GM12878 (cell line): ENCODE measurements at places on chromosomes 12 and 14.

DNA sequence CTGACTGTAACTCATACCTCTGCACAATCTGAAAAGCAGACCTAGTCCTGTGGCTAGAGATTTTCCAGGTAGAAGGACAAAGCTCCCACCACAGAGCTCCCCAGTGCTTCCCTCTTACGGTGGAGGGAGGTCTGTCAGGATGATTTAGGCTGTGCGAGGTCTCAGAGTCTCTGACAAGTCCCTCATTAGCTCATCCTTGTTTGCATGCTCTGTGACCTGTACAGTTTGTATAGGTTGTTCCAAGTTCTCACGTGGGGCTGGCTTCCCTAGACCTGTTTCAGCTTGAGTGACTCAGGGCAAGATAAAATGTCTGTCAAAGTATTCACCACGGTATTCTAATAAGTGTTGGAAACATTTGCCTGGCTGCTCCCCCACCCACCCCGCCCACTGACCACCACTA, 34.8 kb downstream of the ASCL1 start:
- DNase-seq = peak; percentile 45

DNA sequence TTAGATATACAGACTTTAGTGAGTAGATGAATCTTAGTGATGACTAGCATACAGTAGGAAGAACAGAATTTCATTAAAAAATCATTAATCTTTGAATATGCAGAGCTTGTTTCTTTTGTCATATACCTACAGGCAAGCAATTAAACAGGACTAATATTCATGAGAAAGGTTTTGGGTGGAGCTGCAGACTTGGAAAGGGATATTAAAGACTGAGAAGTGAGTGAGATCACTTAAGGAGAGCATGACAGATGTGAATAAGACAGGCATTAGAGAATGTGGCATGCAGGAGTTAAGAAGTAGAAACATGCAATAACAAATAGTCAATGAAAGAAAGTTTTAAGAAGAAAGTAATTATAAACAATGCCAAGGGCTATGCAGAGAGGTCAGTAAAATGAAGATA, 187.7 kb downstream of the TMTC3 start:
- DNase-seq = no peak

- DNase-seq = no peak
Observed at GRCh38 chr12:78146365-78146772, 315.7 kb downstream of the NAV3 start.

- no peak for DNase-seq
Observed at GRCh38 chr12:114403690-114404066, 2.3 kb downstream of the TBX5 start.

- DNase-seq = no peak
Observed at GRCh38 chr14:76088771-76089571, 62.8 kb upstream of the GPATCH2L start.

DNA sequence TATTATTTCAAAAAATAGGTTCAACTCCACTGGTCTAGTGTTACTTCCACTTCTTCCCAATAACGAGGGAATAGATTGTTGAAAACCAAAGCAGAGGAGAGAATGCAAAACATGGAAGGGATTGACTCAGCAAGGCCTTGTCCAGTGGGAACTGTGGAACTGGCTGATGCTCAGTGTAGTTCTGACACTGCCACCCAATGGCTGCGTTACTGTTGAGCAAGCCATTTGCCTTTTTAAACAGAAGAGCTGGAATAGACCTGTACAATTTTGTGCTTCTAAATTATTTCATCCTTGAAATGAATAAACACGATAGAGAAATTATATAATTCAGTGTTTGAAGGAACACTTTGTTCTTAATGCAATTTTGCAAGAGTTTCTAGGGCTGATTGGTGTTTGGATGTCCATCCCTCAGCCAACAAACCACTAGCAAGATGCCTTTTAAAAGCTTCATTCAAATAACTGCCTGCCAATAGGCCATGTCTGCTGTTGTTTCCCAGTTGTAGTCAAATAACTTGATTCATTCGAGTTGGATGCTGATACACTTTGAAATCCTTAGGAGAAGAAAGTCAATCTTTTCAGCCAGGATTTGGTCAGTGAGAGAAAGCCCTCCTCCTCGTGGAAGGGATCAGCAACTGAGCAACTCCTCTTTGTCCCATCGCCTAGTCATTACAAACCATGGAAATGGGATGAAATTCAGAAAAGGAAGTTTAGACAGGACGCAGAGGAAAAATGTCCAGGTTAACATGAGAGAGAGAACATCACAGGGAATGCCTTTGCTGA, 7.3 kb upstream of the MGP start:
- no peak for DNase-seq

- no peak for DNase-seq
Observed at GRCh38 chr12:77229640-77230442, 164.5 kb upstream of the E2F7 start.

- no peak for DNase-seq
Observed at GRCh38 chr14:103298620-103299019, 35.4 kb upstream of the EIF5 start.

GRCh38 chr12:91482231-91482630, 299.6 kb upstream of the DCN start:
- no peak for DNase-seq

- DNase-seq = no peak
Observed at GRCh38 chr12:117394491-117394890, 33.1 kb upstream of the NOS1 start.

DNA sequence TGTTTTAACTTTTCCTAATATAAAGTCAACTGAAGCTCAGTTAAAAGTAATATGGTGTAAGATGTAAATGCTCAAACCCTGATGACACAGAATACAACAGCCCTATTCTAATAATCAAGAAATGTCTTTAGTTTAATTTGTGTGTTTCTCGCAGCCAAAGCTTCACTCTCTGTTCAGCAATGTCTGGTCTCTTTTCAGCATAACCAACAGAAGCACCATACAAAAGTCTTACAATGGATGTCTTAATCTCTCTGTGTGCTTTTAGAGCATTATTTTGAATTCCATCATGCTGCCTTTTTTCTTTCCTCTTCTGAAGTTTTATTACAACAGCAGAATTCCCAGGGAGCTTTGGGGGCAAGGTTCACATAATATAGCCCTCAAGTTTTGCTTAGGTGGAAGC, 210.2 kb upstream of the NPAS3 start:
- DNase-seq = no peak

- no peak for DNase-seq
Observed at GRCh38 chr12:79661629-79662028, 29.1 kb downstream of the PAWR start.

DNA sequence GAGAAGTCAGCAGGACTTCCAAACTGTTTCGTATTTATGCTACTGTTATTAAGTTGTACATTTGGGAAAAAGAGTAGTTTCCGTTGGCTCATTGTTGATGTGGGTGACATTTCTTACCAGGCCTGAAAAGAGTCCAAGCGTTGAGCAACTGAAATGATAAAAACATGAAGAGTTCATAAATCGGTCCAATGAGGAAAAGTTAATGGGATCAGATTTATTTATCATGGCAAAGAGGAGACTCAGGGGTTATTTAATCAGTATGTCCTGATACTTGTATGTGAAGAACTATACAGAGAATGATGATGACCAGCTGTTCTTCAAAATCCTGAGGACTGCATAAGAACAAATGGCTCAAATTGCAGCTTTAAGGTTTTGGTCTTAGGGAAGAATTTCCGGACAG, 7.7 kb downstream of the VRK1 start:
- DNase-seq = no peak

GRCh38 chr14:22556990-22557623, 31.9 kb downstream of the DAD1 start:
- no peak for DNase-seq

DNA sequence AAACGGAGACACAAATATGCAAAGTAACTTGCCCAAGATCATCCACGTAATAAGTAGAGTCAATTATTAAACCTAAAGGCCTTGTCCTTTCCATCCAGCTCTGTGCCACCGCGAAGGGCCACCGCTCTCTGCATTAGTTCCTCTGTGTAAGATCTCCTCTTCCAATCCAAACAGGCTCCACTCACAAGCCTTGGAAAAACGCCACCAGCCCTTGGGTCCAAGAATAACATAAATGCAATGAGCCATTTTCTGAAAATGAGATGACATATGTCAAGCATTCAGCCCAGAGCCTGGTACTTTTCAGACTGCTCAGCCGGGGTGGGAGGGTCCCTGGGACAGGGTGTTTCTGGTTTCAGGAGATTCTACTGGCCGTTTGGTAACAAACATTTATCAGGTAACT, 30.0 kb downstream of the DGLUCY start:
- DNase-seq = no peak

- DNase-seq = no peak
Observed at GRCh38 chr12:79911889-79912656, 22.8 kb downstream of the PPP1R12A start.

- DNase-seq = no peak
Observed at GRCh38 chr12:6528539-6529235, 5.6 kb upstream of the GAPDH start.

GRCh38 chr12:105357162-105357691, 26.7 kb downstream of the C12orf75 start:
- peak; percentile 45 for DNase-seq

DNA sequence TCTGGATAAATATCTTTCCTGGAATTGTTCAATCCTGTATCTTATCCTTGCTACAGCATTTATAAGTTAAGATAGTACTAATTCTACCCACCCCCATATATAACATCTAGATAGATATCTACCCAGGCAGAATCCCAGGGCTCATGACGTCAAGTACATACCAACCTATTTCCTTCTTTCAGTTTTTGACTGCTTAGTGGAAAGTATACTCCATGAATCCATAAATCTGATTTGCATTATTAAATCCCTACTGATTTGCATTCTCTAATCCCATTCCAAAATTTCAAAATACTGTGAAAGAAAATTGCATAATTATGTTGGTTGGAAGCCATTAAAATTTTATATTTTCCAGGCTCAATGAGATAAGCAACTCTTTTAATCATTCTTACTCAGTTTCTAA, 111.7 kb downstream of the KITLG start:
- DNase-seq = no peak

GRCh38 chr14:92538412-92538985, 24.9 kb downstream of the RIN3 start:
- DNase-seq = peak; percentile 42

- DNase-seq = no peak
Observed at GRCh38 chr12:7101694-7102131, 7.3 kb downstream of the C1RL start.

- DNase-seq = peak; percentile 50
Observed at GRCh38 chr14:70714055-70714550, 72.4 kb downstream of the TTC9 start.

- no peak for DNase-seq
Observed at GRCh38 chr14:68262567-68262966, 443.0 kb downstream of the RAD51B start.

DNA sequence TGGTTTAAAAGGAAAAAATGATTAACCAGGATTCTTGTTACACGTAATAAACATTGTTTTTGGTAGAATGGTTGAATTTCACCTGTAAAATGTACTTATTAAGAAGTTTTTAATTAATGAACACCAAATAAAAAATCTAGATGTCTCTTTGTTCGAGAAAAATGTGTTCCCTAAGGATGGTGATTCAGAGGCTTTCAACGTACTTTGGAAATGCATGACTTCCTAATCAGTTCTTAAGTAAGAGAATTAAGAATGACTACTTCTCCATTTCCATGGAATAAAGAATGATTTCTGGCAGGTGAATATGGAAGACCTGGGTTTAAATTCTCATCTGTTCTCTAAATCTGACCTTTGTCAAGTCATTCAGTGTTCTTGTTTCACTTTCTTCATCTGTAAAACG, 428.6 kb downstream of the KCNH5 start:
- no peak for DNase-seq

DNA sequence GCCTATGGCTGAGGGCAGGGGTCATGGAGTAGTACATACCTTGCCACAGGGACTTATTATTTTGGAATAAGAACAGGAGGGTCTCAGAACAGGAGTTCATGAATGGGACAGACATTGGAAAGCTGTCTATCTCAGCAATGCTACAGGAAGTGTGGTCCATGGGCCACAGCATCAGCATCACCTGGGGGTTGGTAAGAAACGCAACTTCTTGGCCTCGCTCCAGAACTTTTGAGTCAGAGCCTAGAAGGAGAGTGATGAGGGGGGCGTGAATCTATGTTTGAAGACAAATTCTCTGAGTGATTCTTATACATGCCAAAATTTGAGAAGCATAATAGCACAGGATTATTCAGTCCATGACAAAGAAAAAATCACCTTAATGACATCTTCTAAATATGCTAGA, 156.6 kb downstream of the RPAP3 start:
- no peak for DNase-seq

GRCh38 chr12:57243521-57244311, 7.3 kb downstream of the STAC3 start:
- DNase-seq = no peak

DNA sequence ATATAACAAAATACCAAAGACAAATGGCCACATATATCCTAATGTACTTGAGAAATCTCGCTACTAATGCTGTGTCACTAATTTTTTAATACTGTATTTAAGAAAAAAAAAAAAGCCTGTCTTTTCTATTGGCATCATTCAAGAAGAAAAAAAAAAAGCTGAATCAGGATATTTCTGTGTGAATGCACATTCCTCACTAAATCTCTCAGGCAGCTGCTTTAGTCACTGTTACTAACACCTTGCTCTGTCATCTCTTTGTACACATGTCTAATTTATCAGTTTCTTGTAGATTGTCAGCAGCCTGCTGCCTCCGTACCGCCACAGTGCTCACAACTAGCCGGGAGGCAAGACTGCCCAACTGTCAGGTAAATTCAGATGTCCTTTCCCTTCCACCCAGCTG, 32.0 kb upstream of the FGD4 start:
- no peak for DNase-seq

DNA sequence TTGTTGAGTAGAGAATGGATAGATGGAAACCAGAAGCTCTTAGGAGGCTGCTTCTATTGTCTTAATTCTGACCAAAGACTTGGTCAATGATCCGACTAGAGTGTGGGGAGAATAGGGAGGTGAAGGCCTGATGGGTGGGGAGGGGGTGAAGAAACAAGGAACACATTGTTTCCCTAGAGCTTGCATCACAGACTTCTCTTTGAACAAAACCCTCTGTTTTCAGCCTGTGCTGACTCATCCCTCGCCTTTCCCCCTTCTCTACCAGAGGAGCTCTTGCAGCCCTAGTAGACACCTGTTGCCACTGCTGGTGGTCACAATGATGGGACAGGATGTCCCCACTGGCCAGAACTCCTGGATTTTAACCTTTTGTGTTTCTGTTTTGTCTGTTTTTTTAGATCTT, 46.8 kb upstream of the CISTR start:
- no peak for DNase-seq

DNA sequence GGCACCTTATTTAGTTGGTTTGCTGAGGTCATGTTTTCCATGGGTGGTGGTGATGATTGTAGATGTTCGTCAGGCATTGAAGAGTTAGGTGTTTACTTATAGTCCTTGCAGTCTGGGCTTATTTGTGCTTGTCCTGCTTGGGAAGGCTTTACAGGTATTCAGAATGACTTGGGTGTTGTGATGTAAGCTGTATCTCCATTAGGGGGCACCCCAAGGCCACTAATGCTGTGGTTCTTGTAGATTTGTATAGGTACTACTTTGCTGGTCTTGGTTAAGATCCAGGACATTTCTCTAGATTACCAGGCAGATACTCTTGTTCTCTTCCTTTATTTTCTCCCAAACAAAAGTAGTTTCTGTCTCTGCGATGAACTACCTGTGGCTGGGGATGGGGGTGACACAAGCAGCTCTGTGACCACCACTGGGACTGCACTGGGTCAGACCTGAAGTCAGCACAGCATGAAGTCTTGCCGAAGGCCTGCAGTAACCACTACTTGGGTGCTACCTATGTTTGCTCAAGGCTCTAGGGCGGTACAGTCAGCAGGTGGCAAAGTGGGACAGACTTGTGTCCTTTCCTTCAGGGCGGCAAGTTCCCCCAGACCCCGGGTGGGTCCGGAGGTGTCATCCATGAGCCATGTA, 35.8 kb upstream of the FBXO33 start:
- DNase-seq = no peak

GRCh38 chr14:25406818-25407217, 356.9 kb upstream of the STXBP6 start:
- DNase-seq = no peak
